NCI-H1048 (cell line): ENCODE measurements at places on chromosomes 1 and 21.

- DNase-seq = no peak
Measured at GRCh38 chr1:145828367-145829026, 4.5 kb downstream of the POLR3C start.

DNA sequence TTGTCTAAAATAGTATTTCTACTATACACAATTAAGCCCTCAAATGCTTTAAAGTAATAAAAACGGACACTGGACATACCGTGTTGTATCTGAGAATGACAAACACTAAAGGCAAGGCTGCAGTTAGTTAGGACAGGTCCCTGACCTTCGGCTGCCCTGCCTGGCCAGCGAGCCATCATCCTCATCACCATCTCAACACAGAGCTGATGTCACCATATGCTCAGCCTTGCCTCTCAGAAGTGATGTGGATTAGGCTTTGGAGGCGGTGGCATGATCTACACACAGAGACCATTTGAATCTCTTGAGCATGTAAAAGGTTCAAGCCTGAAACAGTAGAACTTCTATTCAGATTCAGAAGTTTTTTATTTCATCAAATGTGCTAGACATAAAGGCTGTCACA is 244.7 kb downstream of the SDCCAG8 start:
- DNase-seq = no peak

- no peak for DNase-seq
Measured at GRCh38 chr1:154739654-154740053, 130.4 kb downstream of the KCNN3 start.

GRCh38 chr1:34681480-34682451 is 73.1 kb upstream of the GJB5 start:
- DNase-seq = no peak

DNA sequence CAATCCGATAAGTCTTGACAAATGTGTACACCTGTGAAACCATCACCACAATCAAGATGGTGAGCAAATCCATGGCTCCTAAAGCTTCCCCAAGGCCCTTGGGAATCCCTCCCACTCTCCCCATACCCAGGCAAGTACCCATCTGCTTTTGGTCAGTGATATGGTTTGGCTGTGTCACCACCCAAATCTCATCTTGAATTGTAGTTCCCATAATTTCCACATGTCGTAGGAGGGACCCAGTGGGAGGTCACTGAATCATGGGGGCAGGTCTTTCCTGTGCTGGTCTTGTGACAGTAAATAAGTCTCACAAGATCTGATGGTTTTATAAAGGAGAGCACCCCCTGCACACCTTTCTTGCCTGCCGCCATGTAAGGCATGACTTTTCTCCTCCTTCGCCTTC is 14.6 kb upstream of the GUCA2B start:
- DNase-seq = no peak

GRCh38 chr1:169949139-169949538 is 55.4 kb upstream of the SCYL3 start:
- DNase-seq = no peak

DNA sequence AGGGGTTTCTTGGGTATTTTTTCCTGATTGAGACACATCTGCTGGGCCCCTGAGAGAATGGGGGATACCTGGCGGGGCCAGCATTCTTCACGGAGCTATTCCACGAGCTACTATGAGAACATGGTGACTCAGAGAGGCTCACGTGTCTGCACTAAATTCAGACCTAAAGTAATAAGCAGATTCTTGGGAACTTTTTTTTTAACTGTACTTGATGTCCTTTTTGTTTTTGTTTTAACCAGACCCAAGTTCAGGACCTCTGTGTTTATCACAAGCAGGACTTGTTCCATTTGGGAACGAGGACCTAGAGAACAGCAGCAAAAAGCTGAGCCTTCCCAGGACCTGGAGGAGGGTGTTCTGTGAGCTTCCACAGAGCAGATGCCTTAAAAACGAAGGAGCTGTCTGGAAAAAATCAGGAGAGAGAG is 44.0 kb downstream of the EVA1C start:
- no peak for DNase-seq

DNA sequence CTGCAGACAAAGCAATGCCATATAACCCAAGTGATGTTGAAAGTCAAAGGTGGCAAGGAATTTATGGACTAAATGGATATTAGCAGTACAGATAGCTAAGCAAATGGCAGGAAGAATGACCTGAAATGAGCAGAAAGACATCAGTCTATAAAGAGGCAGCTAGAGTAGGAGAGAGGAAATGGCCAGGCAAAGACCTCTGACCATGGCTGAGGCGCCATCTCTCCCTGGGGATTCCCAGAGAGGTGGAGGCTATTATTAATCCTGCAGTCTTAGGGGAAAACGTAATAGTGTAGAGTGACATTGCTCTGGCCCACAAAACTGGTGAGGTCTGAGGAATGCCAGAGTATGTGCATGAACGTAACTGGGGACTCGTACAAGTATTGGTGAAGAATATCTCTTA is 563.6 kb upstream of the PRMT6 start:
- DNase-seq = no peak

DNA sequence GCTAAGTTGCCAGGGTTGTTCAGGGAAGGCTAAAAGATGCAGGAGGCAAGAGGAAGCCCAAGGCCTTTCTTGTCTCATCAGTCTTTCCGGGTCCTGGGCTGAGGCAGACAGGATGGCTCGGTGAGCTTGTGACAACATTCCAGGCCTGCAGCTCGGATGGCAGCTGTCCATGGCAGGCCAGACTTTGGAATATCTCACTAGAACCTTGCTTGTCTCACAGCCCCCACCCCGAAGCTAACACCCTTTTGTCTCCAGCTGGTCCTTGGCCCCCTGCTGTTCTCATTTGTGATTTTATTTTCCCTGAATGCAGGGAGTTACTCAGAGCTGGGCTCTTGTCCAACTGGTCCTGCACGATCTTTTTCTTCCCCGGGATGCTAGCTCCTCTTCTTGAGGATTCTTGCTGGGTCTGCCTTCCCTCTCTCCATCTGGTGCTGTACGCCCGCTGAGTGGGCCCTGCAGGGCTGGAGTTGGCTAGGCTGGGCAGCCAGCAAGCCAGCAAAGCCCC is 477.2 kb upstream of the CAMK1G start:
- DNase-seq = no peak

DNA sequence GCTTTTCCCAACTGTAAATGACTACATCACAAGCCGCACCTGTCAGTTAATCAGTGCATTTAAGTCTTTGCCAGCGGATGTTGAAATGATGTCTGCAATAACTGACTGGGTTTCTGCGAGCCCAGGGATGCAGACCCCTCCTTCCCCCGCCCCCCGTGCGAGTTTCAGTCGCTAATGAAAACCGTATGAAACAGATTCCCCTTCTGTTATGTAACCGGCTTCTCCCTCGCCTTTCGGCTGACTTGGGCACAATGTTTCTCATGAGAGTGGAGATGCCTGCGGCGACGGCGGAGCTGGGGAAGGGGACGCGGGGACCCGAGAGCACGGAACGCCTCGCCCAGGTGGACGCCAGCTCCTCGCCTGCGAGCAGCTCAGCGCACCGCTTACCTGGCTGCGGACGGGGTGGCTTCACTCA is 753 bp downstream of the KCNJ6 start:
- DNase-seq = no peak

DNA sequence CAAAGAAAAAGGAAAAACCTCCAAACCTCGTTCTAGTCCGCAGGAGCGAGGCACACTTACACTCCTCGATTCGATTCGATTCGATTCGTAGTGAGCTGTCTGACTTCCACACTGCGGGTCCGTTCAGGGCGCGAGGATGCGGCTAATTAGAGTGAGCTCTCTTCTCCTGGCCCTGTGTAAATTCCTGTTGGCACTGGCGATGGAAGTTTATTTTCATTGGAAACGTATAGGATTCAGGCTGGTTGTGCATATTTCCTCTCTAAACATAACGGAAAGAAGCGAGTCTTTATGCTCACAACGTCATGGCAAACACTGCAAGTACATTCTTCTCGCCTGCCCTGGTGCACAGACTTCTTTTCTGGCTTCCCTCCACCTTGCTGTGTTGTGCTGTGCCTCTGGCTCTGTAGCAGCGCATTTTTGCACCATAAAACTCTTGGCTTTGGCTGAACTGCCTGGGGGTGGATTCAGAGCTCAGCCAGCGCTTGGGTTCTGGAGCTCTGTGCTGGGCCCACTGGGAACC is 2.7 kb downstream of the HUNK start:
- no peak for DNase-seq

GRCh38 chr1:117275055-117275454 is 64.3 kb upstream of the VTCN1 start:
- no peak for DNase-seq

GRCh38 chr1:71390518-71390917 is 309.7 kb upstream of the ZRANB2 start:
- DNase-seq = no peak

GRCh38 chr1:232579958-232580941 is 49.7 kb downstream of the SIPA1L2 start:
- DNase-seq = no peak
